Cerebellum (tissue), 4 donors: ENCODE measurements at places on chromosomes 13 and 19.

DNA sequence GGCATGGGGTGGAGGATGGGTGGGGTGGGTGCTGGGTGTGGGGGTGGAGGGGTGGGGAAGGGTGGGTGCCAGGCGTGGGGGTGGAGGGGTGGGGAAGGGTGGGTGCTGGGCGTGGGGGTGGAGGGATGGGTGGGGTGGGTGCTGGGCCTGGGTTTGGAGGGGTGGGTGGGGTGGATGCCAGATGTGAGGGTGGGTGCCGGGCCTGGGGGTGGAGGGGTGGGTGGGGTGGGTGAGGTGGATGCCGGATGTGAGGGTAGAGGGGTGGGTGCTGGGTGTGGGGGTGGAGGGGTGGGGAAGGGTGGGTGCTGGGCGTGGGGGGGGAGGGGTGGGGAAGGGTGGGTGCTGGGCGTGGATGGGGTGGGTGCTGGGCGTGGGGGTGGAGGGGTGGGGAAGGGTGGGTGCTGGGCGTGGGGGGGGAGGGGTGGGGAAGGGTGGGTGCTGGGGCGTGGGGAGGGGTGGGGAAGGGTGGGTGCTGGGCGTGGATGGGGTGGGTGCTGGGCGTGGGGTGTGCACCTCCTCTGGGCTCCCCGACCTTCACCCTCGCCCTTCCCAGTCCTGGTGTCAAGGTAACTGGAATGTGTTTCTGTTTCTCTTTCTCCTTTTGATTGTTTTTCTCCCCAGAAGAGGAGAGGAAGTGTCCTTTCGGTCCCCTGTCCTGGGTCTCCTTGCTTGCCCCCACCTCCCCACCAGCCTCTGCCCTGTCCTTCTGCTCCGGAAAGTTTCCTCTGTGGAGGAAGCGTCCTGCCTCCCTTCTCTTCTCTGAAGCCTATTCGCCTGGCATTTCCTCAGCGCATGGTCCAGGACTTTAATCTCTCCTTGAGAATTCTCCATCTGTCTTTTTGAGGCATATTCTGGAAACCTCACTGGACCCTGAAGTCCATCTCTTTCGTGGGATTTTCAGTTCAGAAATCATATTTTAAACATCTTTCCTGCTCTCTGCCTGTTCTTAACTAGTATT lies 22.9 kb upstream of the CFAP97D2 start:
- no peak for DNase-seq

DNA sequence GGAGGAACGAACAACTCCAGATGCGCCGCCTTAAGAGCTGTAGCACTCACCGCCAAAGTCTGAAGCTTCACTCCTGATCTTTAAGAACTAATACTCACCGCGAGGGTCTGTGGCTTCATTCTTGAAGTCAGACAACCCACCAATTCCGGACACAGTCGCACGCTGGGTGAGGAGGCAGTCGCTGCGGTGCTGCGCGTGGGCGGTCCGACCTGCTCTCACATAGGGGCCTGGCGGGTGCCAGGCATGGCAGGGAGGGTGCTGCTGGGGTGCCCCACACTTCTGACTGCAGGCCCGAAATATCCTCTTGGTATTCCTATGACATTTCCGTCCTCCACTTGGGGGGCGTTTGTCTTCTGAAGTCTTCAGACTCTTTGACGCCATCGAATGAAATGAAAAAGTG lies 7.4 kb upstream of the MICU2 start:
- no peak for DNase-seq

DNA sequence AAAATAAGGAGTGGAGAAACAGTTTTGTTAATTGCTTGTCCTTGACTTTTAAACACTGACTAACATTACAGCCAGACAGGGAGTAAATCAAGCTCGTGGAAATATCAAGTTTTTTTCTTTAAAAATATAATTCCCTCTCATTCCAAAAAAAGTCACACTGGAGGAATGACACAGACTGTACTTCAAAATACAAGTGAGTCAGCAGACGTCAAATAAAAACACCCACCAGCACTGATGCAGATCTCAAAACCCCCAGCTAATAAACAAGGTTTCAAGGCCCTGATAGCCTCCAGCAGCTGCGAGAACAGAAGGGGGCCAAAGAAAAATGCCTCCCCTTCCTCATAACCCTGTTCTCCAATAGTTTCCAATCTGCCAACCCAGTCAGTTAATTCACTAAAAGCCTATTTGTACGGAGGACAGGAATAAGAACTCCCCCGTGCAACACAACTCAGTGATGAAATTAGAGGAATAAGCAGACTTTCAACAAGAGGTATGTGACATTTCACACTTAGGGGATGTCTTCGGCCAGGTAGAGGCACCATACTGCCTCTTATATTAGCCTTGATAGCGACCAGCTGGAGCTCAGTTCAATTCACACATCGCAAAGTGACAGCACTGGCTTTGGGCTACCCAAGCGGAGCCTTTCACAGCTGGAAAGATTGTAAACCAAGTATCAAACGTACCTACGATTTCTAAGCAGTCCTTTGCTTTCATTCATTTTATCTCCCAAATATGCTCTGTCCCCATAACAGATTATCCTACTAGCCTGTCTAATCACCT lies 561.0 kb upstream of the KLF12 start:
- DNase-seq: no peak

- DNase-seq: no peak
These were observed 24.3 kb downstream of the ERCC5 start for GRCh38 chr13:102869948-102870676.

- DNase-seq: no peak
These were observed 4.3 kb downstream of the CYP2B6 start for GRCh38 chr19:40995355-40995754.

- no peak for DNase-seq
These were observed 18.0 kb downstream of the DCUN1D2 start for GRCh38 chr13:113472355-113473025.

DNA sequence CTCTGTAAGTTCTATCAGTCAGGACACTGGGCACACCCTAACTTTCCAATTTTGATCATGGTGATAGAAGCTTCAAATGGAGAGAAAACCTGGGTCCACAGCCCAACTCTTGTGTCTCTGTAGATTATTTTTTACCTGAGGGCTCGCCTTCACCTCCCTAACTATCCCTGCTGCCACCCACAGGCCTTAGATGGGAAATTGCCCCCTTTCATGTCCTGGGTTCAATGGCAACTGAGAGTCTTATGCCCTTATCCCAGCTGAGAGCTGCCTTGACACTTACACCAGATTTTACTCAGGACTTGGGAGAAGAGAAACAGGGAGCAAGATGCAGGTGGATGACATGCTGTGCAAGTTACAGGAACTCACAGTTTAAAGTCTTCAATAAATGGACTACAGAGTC lies 81.7 kb downstream of the RAP2A start:
- DNase-seq: no peak

DNA sequence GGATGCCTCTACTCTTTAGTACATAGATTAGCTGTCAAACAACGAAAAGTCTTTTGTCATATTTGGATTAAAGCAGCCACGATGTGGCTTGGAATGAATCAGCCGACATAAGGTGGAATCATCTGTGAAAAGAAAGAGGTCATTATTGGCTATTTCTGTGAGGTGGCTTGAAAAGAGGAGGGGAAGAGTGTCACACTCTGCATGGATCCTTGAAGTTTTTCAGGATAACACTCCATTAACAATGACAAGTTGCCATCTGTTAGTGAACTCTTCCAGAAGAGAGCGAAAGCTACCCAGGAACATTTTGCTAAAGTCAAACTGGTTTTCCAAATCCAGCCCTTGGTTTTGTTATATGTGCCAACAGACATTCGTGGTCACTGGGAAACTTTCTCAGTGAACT lies 1604.8 kb downstream of the OLFM4 start:
- peak; percentile 17 for DNase-seq

- peak; percentile 93 for DNase-seq
These were observed 20.1 kb downstream of the C19orf12 start for GRCh38 chr19:29694669-29695627.

GRCh38 chr13:49560270-49561061 lies 24.9 kb downstream of the RCBTB1 start:
- DNase-seq: no peak

DNA sequence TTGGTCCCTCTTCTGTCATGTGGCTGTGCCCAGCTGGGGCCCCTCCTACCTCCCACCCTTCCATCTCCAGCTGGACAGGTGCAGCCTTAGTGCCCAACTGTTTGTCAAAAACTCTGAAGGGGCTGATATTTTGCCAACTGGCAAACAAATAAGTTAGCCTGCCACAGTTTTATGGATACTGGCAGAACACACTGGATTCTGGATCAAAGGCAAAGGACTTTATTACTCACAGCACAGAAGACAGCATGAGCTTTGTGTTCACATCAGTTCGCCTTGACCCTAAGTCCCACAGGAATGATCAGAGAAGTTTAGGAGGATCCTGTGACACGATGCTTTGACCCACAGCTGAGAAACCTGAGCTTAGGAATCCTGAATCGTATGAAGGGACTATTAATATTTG lies 16.4 kb downstream of the KLK2 start:
- DNase-seq: no peak

DNA sequence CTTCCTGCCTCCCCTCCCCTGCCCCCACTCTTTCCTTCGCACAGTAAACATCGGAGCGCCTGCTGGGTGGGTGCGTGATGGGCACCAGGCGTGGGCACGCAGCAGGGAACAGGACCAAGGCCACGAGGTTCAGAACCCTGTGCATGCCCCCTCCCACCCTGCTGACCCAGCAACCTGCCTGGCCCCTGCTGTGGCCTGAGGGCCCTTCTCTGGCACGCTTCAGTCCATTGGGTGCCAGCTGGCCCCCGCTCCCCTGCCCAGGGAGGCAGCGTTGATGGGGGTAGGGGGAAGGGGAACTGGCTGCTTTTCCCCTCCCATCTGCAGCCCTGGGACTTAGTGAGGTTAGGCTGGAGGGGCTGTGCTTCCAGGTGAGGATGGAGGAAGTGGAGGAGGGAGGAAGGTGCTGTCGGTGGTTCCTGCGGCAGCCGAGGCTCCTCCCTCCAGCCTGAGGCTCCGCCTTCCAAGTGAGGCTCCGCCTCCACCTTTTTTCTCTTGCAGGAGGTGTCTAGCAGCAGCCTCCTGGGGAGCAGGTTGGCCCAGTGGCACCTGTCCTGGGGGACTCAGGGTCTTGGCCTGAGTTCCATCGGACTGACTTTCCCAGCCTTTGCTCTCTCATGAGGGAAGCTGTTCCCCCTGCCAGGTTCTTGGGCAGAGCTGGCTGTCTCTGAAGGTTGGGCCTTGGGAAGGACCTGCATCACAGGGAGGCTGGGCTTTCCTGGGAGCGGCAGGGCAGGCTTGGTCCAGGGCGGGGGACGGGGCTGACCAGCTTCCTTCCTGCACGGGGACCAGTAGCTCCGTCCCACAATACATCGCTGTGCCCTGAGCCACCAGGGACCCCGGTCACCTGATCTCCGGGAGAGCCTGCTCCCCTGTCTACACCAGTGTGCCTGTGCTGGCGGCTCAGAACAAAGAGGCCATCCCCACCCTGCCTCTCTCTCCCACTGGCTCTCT lies 7.3 kb downstream of the PIAS4 start:
- peak; percentile 83 for DNase-seq

DNA sequence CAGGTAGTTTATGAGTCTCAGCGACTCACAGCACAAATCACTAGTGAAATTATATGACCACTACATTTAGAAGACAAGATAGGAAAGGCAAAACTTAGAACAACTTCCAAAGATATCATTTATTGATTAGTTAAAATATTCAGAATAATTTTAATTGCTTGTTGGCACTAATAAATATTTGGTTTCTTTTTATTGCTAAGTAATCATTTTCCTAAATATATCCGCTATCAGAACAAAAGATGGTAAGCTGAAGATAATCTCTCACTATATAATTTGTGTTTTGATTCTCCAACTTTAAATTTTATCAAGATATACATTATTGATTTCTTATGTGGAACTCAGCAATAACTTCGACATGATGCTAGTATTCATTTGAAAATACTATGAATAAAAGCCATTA lies 248.5 kb downstream of the DIAPH3 start:
- DNase-seq: no peak

DNA sequence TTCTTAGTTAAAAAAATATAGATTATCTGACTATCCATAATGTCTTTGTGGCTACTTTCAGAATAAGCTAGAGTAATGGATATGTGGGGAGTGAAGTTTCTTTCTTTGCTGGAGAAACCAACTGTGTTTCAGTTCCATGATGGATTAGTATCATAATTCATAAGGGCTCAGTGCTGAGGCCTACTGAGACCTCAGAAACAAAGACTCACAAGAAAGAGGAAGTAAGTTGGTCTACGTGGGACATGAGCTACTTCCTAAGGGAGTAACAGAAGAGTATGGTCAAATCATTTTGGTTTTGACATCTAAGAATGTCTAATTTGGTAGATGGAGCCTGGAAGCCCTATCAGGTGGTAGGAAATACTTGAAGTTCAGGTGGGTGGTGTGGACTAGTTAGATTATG lies 99.0 kb upstream of the HTR2A start:
- no peak for DNase-seq

- no peak for DNase-seq
These were observed 2.5 kb upstream of the NR2F6 start for GRCh38 chr19:17248011-17248776.

GRCh38 chr13:80753866-80754265 lies 412.9 kb upstream of the SPRY2 start:
- DNase-seq: no peak

- DNase-seq: no peak
These were observed 439.5 kb downstream of the FGF9 start for GRCh38 chr13:22110368-22110767.

GRCh38 chr19:16892868-16893685 lies 4.3 kb downstream of the F2RL3 start:
- DNase-seq: no peak

- DNase-seq: no peak
These were observed 8.7 kb upstream of the ZNF444 start for GRCh38 chr19:56132316-56132822.

DNA sequence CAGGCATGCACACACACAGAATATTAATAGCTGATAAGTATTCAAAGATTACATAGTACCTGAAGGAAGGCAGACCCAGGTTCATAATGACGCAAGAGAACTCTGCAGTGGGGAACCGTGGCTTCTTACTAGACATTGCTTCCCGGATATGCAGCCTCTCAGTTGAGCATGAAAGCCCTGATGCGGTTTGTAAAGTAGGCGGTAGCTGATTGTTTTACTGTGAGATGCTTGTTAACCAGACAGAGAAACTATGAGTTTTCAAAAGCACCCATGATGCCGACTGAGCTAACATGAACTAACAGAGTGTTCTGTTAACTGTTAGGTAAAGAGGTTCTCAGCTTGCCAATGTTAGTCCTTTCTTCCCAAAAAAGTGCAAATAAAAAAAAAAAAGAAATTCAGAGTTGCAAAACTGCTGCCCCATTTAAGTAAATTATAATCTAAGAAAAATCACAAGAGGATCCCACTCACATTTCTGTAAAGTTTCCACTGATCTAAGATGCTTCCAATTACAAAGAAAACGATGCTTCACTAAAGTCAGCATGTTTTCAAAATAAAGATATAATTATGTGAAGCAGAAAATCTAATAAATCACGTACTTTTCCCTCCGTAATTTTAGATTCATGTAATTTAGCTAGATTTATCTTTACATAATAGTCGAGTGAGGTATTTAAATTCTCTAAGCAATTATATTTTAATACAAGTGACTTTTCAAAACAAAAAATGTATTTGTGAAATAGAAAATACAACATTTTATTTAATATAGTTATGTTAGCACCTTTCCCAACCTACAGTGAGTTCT lies 2.2 kb downstream of the FLT1 start:
- no peak for DNase-seq
